NCI-H1417 (cell line): ENCODE measurements at places on chromosomes 5 and 9.
A peak's percentile ranks its signal among the peaks of the same experiment; 100 is the strongest.

- no peak for DNase-seq
Measured at GRCh38 chr5:685262-686171, 7.6 kb downstream of the TPPP start.

DNA sequence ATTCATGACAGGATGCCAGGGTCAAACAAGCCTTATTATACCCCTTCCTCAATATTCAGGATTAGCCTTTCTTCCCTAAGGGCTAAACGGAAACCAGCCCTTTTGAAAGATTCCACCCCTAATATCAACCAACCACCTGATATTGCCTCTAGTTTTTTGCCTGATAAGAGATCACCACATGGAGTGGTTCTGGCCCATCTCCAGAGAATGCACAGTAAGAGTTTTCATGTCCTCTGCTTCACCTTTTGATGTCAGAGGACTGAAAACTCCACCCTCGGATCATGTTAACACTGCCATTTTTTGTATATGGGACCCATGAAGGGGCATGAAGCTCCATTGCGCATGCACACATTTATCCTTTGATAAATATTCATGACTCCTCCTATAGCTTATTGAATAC, 5.8 kb upstream of the LNPEP start:
- DNase-seq = peak; percentile 5

DNA sequence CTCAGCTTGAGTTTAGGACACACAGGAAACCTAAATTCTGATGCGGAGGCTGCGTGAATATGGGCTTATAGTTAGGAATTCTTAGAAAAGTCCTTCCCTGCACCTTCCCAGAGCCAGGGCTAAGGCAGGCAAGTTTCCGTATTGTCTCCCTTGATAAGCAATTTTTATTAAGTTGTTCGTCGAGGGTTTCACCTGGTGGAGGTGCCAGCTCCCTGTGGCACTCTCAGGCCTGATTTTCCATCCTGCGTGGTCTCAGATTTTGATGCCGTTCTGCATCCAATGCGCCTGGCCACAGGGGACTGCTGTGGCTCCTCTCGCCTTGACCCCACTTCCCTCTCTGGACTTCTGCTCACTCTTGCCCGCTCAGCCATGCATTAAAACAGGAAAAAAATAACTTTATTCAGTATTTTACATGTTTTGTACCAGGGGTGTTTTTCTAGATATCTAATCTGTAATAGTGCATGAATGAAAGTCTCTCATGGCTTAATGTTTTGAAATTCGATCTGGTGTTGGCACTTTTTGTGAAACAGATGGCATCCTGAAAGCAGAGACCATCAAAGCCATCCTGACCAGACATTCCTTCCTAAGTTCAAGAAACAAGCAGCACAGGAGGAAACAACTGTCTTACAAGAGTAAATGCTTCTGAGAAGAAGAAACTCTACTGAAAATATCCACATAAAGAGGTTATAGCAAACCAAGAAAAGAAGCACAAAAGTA, 50.7 kb downstream of the TRIP13 start:
- no peak for DNase-seq

DNA sequence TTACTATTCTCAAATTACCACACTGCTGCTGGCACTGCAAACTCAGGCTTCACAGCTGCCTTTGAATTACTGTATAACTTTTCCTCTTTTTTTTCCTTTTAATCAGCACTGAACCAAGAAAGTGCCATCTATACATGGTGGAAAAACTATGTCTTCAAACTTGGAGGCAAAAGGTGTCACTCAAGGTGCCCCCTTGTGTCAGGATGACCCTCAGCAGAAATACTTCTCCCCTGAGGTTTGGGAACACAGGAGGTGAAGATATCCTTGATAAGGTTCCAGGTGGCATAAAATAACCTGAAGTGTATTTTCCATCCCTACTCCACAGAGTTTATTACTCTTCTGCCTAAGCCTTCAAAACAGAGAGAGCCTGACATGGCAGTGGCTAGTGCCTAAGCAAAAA, 14.5 kb downstream of the FRMD3 start:
- no peak for DNase-seq

DNA sequence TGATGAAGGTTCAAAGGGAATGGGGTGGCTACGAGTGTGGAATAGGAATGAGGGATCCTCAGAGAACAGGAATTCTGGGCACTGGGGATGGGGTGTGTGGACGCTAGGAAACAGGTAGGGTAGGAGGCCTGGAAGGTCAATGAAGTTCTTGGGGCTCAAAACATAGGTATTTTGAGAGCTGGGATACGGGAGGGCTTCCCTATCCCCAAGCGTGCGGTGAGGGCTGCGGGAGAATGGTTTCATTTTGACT, 718 bp downstream of the QSOX2 start:
- DNase-seq = no peak

DNA sequence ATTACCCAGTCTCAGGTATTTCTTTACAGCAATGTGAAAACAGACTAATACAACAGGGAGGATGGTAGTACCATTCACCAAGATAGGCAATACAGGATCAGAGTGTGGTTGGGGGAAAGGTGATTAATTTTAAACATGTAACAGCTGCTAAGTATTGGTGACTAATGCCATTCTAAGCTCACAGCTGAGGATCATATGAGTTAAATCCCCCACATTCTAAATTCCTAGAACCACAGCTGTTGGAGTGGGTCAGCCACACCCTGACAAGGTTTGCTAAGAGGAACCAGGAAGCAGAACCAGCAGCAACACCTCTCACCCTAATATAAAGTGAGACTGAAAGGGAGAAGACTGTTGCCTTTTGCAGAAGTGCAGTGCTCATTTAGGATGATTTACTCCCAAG, 24.8 kb downstream of the HSPB3 start:
- no peak for DNase-seq

DNA sequence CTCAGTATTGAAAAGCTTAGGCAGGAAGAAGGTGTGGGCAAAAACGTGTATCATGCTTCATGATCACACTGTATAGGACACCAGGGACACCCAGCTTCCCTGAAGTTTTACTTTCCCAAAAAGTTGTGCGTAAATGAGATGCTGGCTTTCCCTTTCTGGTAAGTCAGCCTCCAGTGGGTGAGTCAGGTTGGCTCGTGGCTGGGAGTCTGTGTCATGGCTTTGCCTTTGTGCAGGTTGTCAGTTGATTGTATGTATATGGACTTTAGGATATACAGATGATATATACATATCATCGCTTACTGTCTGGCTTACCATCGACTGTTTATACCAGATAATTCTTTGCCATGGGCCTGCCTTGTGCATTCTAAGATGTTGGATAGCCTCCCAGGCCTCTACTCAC, 34.2 kb downstream of the ADRB2 start:
- no peak for DNase-seq

DNA sequence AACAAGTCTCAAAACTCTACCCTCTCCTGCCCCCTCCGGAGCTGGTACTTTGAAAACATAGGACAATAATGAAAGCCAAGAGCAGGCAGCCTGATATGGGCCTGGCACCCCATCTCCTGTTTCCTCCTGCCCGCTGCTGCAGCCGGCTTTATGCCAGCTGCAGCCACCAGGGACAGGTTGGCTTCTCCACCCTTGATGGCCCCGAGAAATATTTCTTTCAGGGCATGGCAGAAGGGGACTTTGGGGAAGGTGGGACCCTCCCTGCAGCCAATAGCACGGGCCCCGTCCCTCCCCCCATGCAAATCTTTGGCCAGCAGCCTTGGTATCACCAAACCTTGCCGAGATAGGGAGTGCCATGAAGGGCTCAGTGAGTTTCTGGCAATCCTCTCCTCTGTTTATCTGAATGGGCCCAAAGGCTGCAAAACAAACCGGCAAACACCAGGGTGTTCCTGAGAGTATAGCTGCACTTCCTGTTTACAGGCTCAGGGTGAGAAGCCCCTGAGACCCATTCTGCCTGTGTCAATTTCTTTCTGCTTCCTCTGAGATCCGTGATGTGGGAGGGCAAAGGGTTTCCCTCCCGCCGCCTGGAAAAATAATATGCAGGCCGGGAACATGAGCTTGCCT, 73.4 kb upstream of the BOD1 start:
- no peak for DNase-seq

DNA sequence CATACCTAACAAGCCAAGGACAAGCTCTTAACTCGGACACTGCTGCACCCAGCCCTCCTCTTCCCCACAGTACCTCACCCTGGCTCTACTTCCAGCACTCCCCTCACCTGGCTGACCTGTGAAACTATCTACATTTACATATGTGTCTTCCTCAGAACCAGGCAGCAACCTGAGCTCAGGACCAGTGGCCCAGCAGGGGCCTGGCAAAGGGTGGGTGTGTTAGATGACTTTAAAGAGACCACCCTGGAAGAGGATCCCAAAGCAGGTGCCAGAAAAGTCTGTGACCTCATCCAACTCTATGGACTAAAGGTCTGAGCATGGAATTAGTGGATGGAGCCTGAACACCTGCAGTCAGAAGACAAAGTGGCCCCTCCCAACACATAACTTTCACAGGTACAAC, 400.9 kb downstream of the SPOCK1 start:
- no peak for DNase-seq

GRCh38 chr9:69131682-69132081, 42.4 kb upstream of the TJP2 start:
- DNase-seq = no peak

DNA sequence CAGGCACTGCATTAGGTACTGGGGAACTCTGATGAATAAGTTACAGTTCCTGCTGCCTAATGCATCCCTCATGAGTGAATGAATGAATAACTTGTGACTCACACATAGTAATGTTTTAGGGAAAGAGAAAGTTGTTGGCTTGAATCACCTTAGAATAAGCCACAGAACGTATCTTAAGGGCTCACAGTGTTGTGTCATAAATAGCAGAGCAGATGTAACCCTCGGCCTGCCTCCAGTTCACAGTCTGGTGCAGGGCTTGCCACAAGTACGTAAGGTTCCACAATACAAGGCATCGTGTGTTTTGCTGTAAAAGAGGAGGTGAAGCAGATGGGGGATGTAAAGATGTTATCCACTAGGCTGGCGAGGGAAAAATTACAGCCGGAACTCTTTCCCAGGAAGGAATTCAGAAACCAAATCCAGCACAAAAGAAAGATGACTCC, 218.7 kb downstream of the TRPM3 start:
- DNase-seq = no peak

DNA sequence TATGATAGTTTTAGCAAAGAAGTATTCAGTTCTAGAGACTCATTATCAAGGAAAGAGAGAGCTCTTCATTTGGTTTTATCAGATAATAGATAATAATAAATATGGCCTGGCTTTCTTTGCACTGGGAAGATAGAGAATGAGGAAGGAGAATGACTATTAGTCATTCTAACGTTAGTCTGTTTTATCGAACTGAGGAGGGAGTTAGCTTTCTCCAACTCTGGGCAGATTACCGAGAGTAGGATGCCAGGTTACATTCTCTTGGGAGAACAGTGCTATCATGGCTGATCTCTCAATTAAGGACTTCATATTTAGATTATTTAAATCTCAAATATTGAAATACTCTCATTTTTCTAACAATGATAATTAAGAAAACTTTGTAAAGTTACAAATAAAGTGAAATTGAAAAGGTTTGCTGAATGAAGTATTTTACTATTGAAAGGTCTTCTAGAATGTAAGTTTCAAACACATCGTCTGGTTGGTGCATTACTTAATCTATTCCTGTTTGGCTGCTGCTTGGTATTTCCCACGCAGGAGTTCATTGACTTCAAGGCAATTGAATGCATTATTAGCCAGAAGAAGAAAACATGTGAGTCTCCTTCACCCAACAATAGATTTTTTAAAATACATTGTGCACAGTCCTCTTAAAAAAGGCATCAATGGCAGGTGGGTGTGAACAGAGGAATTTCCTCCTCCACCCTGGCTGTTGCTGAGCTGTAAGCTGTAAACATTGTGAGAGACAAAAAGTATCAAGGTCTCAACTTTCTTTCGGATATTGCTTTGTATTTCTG, 140.8 kb downstream of the C9orf152 start:
- DNase-seq = no peak

DNA sequence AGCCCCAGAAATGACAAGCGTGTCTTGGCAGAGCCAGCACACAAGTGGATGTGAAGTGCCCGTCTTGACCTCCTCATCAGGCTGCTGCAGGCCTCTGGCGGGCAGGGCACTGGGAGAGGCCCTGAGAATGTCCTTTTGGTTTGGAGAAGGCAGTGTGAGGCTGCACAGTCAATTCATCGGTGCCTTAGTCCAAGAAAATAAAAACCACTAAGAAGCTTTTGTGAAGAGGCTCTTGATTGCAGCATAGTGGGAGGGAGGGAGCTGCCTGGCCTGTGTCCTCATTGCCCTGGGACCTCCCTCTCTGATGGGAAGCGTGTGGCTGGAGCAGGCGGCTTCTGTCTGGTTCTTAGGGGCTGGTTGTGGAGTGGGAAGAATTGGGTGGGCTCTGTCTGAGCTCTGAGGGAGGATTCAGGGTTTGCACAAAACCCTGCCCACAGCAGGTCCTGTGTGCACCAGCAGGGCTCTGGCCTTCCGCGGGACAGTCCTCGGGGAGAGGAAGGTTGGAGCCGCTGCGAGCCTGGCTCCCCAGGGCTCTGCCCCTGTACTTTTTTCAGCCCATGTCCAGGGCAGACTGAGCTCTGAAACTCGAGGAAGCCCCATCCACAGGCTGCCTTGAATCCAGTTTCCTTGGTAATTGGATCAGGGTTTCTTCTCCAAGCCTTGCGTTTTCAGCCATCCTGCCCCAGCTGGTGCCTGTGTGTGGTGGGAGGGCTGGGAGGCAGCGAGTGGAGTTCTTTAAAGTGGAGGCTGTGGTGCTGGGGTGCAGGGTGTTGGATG, 1.1 kb downstream of the HRCT1 start:
- DNase-seq = no peak

GRCh38 chr5:125492977-125493376, 746.5 kb upstream of the ZNF608 start:
- DNase-seq = no peak

GRCh38 chr5:151257731-151258181, 4.8 kb downstream of the GM2A start:
- no peak for DNase-seq

- DNase-seq = no peak
Measured at GRCh38 chr9:8604201-8604600, 804.6 kb upstream of the DMAC1 start.

GRCh38 chr5:134741052-134741451, 2.7 kb downstream of the CAMLG start:
- no peak for DNase-seq

- no peak for DNase-seq
Measured at GRCh38 chr5:39670391-39670790, 245.6 kb upstream of the DAB2 start.

DNA sequence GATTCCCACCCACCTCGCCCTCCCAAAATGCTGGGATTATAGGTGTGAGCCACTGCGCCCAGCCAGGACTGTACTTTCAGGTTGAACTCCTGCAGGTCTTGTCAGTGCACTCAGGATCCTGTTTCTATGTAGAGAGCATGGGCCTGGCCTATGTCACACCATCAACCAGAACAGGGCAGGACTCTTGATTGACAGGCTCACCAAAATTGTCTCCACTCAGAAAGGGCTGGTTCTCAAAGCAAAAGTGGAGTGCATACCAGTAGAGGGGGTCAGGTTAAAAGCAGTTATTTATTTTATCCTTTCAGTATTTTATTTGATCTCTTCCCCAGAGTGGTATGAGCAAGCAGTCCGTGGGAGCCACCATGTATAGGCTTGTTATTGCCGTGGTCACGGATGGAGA, 27.4 kb upstream of the POU4F3 start:
- DNase-seq = no peak
